ENCODE measurements at places on chromosomes 13 and 19. TPM values are rescaled to one million over a fixed set of nuclear protein-coding genes. Genes with fewer than 3 reads are reported as not detected.
A peak's percentile ranks its signal among the peaks of the same experiment; 100 is the strongest.

- H3K4me3 ChIP-seq: no peak overlapping the region
- no peak overlapping the region for H3K27ac ChIP-seq
- no peak for DNase-seq
- no peaks in the 10 kb centered on the region for H3K36me3 ChIP-seq
Measured at GRCh38 chr13:99691552-99691951, 190.3 kb downstream of the TM9SF2 start.

GRCh38 chr19:32881766-32882165 lies 12.2 kb upstream of the SLC7A9 start:
- no peaks in the 10 kb centered on the region for H3K27me3 ChIP-seq
- peaks cover 1% of the 10 kb centered on the region for H3K36me3 ChIP-seq
- no peak overlapping the region for H3K27ac ChIP-seq
- DNase-seq: no peak
- no peak overlapping the region for H3K4me3 ChIP-seq

- H3K36me3 ChIP-seq: peaks cover 24% of the 10 kb centered on the region
- H3K4me1 ChIP-seq: peaks cover 94% of the 10 kb centered on the region
- no peak overlapping the region for H3K27ac ChIP-seq
- DNase-seq: no peak
- H3K27me3 ChIP-seq: no peaks in the 10 kb centered on the region
Measured at GRCh38 chr13:99278200-99278599, 20.0 kb upstream of the GPR18 start.

- H3K36me3 ChIP-seq: no peaks in the 10 kb centered on the region
- DNase-seq: no peak
- no peaks in the 10 kb centered on the region for H3K4me1 ChIP-seq
Measured at GRCh38 chr13:104253063-104253680, 1187.0 kb upstream of the SLC10A2 start.

DNA sequence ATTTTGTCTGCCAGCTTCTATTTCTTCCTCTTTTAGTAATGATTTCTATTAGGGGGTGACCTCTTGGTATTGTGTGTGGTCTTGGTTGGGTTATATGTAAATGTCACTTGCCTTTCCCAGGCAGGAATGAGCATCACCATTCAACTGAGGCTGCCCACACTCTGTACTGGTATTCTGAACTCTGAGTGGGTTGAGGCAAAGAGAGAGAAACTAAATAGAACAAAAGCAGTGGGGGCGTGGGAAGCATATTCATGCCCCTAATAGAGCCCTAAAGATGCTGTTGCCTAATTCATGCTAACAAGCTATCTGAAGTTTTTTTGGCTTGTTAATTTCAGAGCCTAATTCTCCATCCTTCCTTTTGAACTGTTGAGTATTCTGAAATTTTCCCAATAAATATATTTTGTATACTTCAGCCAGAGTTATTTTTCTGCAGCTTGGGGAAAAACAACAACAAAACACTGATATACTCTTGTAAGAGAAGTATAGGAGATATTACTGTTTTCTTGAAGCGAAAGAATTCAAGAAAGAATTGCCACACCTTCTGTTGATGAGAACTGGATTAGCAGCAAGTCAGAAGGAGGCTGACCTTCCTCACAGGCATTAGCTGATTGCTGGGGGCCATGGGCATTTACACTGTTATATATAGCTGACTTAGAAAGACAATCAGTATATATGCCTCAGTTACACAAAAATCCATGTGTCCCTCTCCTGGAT lies 315.8 kb upstream of the KLF12 start:
- no peaks in the 10 kb centered on the region for H3K4me1 ChIP-seq
- no peak overlapping the region for H3K4me3 ChIP-seq
- no peak overlapping the region for H3K27ac ChIP-seq
- no peak for DNase-seq

STK24 gene
- total RNA-seq: 95.5 TPM

- no peaks in the 10 kb centered on the region for H3K27me3 ChIP-seq
- peak overlapping the region; percentile 70 for H3K27ac ChIP-seq
- no peak overlapping the region for H3K4me3 ChIP-seq
- peaks cover 3% of the 10 kb centered on the region for H3K4me1 ChIP-seq
- DNase-seq: no peak
Measured at GRCh38 chr19:13959962-13960862, 7.9 kb downstream of the DCAF15 start.

KIR2DL4 gene
- not detected for total RNA-seq

- peaks cover 24% of the 10 kb centered on the region for H3K27me3 ChIP-seq
- H3K4me3 ChIP-seq: no peak overlapping the region
- peak; percentile 21 for DNase-seq
- no peaks in the 10 kb centered on the region for H3K4me1 ChIP-seq
- no peaks in the 10 kb centered on the region for H3K36me3 ChIP-seq
Measured at GRCh38 chr13:39415008-39415802, 187.8 kb downstream of the LHFPL6 start.

All from activated naive CD4-positive, alpha-beta T cell treated with anti-CD3 and anti-CD28 coated beads for 36 hours (primary cell).